ENCODE measurements at places on chromosomes 12 and 14. TPM values are rescaled to one million over a fixed set of nuclear protein-coding genes. Genes with fewer than 3 reads are reported as not detected.
A peak's percentile ranks its signal among the peaks of the same experiment; 100 is the strongest.

The ASCL1 gene
- total RNA-seq = not detected

DNA sequence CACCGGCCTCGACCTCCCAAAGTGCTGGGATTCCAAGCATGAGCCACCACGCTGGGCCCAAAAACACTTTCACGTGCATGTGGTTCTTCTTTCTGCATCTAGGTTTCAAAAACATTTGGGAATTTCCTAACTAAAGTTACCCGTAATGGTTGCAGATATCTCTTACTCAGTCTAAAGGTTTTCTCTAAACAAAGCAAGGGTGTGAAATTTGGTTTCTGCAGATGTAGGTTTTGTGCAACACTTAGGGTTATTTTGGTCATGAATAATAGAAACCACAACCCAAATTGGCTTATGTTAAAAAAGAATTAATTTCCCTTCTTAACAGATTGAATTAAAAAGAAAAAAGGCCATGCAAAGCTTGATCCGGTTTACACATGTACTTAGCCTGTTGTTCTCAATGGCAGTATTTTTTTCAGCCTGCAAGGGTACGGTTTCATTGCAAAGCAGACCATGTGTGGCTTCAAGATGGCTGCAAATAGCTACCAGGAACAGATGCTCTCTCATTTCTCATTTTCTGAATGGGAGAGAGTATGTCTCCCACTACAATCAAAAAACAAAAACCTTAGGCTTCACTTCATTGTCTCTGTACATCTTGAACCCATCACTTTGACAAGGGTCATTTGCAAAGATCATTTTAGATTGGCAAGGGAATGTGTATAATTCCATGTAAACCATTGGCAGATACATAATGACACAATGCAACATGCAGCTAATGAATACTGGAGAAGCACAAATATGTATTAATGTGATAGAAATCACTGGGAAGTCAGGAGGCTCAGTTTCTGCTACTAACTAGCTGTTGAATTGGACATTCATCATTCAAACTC lies 491.2 kb upstream of the FLRT2 start:
- no peak overlapping the region for H3K27ac ChIP-seq
- no peaks in the 10 kb centered on the region for H3K27me3 ChIP-seq
- H3K36me3 ChIP-seq = no peaks in the 10 kb centered on the region
- H3K4me3 ChIP-seq = no peak overlapping the region
- H3K4me1 ChIP-seq = no peaks in the 10 kb centered on the region

DNA sequence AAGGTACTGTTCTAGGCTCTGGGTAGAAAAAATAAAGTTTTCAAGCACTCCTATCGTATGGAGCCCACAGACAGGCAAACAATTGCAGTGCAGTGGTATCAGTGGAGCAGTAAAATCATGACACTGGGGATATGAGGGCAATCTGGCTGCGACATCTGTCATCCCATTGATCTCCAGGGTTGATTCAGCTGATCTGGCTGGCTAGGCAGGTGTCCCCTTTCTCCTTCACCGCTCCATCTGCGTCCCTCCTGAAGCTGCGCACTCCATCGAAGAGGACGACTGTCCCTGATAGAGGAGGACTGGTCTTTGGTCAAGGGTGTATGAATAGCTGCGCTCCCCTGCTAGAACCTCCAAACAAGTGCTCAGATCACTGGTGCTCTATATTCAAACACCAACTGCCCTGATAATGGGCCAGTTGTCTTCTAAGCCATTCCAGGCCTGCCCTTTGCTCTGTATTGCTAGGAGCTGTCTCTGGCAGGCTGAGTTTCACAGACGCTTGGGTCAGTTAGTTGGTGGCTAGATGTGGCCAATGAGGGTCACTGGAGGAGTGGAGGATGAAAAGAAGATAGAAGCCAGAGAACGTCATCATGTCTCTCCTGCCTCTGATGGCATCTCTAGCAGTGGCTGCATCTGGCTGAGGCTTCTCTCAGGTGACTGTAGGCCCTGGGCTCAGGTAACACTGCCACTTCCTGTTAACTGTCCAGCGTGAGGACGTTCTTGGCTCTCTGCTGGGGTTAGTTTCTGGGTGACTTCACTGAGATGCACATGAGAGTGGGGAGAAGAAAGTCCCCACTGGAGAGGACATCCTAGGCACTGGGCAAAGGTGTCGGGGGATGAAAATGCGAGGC lies 205.0 kb upstream of the FOXN3 start:
- H3K4me1 ChIP-seq = no peaks in the 10 kb centered on the region
- H3K4me3 ChIP-seq = no peak overlapping the region
- no peak overlapping the region for H3K27ac ChIP-seq

The NUAK1 gene
- total RNA-seq = 28.2 TPM

The OR6C74 gene
- total RNA-seq = not detected

The GLIPR1L2 gene
- total RNA-seq = 0.94 TPM

DNA sequence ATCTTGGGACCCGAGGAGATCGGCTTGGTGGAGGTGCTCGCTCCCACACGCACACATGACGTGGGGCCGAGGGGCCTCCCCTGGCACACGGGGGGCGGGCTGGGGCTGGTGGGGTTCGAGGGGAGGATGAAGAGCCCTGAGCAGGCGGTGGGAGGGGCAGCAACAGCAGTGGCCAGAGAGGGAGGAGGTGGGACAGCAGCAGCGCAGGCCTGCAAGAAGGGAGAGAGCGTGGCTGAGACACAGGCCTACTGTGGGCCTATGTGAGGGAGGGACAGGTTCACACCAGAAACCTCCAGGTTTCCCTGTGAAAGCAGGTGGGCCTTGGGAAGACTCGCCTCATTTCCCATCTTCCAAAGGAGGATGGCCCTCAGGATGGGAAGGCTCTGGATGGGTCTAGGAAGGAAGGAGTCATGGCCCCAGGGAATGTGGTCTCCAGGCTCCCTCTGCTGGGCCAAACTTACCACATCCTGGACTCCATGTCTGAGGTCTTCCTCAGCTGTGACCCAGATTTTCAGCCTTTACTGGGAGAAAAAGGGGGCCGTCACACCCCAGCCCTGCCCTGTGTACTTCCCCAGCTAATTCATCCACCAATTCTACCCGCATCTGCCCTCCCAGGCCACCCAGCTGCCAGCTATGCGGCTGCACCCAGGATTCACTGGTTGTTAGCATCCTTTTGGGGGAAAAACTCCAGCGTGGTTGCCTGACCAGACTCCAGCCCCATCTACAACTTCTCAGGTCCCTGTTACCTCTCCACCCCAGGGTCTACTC lies 2.8 kb downstream of the PIANP start:
- no peak overlapping the region for H3K27ac ChIP-seq
- H3K27me3 ChIP-seq = no peaks in the 10 kb centered on the region
- H3K4me1 ChIP-seq = no peaks in the 10 kb centered on the region
- H3K4me3 ChIP-seq = no peak overlapping the region

- no peaks in the 10 kb centered on the region for H3K4me1 ChIP-seq
- H3K27me3 ChIP-seq = no peaks in the 10 kb centered on the region
- DNase-seq = no peak
- no peak overlapping the region for H3K27ac ChIP-seq
- H3K36me3 ChIP-seq = no peaks in the 10 kb centered on the region
Measured at GRCh38 chr14:46091819-46092218, 559.8 kb downstream of the RPL10L start.

DNA sequence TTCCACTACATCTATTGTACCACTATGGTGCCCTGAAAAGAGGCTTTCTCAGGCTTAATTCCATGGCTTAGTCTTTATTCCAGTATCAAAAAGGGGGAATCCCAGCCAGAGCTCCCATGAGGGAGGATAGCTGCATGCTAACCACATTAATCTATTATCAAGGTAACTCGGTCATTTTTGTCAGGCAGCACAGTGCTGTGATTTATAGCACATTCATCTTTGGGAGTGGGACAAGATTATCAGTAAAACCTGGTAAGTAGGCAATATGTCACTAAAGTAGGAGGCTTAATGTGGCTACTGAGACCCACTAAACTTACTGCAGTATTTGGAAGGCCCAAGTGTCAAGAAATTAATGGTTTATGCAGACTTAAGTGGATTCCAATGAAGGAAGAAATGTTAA lies 58.9 kb downstream of the DAD1 start:
- H3K4me3 ChIP-seq = no peak overlapping the region
- H3K27ac ChIP-seq = no peak overlapping the region
- no peaks in the 10 kb centered on the region for H3K4me1 ChIP-seq
- DNase-seq = no peak
- no peaks in the 10 kb centered on the region for H3K36me3 ChIP-seq

DNA sequence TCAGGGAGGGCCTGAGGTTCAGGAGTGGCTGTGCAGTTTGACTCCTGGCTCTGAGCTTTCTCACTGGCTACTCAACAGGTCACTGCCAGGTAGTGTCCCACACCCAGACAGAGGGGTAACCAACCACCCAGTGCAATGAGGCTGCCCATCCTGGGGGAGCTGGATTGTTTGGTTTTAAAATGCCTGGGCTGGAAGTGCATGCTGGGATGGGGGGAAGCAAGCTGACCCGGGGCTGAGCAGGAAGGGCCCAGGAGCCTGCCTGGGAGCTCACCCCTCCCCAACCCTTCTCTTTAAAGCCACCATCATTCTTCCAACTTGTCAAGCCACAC lies 12.6 kb upstream of the ABHD12B start:
- no peaks in the 10 kb centered on the region for H3K4me1 ChIP-seq
- no peaks in the 10 kb centered on the region for H3K36me3 ChIP-seq
- H3K27ac ChIP-seq = no peak overlapping the region
- H3K4me3 ChIP-seq = peak overlapping the region; percentile 46
- DNase-seq = no peak
- no peaks in the 10 kb centered on the region for H3K27me3 ChIP-seq

GRCh38 chr14:75648066-75648838 lies 12.4 kb downstream of the ERG28 start:
- H3K4me3 ChIP-seq = no peak overlapping the region
- H3K4me1 ChIP-seq = no peaks in the 10 kb centered on the region
- no peak for DNase-seq
